ENCODE measurements at places on chromosomes 4 and X.
A peak's percentile ranks its signal among the peaks of the same experiment; 100 is the strongest.

GRCh38 chrX:115330498-115331168 is 41.1 kb downstream of the LUZP4 start:
- no peak for DNase-seq

- DNase-seq = no peak
Measured at GRCh38 chr4:41069257-41069656, 145.1 kb downstream of the APBB2 start.

- no peak for DNase-seq
Measured at GRCh38 chrX:38271154-38271716, 50.6 kb upstream of the SRPX start.

DNA sequence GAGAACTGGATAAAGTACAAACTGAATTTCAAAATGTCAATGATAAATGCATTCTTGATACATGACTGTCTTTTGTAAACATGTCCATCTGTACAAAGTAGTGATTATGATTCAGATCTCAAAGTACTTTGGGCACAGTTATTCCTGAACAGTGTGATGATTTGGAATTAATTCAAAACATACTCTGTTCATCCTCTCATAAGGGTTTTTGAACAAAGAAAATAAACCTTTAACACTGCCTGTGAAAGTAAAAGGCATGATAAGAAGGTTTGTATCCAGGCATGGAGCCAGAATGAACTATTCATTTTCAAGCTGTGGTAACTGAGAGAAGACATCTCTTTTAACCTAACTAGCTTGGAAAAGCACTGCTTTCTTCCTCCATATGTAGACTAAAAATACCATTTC is 883 bp upstream of the KLHL4 start:
- DNase-seq = no peak

GRCh38 chrX:16711893-16712547 is 449 bp downstream of the CTPS2 start:
- DNase-seq = peak; percentile 44

- no peak for DNase-seq
Measured at GRCh38 chr4:8414377-8414776, 26.1 kb downstream of the ACOX3 start.

GRCh38 chr4:76341063-76341462 is 34.5 kb downstream of the STBD1 start:
- DNase-seq = no peak

GRCh38 chr4:139920486-139921002 is 233.4 kb downstream of the MAML3 start:
- DNase-seq = no peak

Data from H1 (cell line).